ENCODE measurements at places on chromosomes 3 and 15.

DNA sequence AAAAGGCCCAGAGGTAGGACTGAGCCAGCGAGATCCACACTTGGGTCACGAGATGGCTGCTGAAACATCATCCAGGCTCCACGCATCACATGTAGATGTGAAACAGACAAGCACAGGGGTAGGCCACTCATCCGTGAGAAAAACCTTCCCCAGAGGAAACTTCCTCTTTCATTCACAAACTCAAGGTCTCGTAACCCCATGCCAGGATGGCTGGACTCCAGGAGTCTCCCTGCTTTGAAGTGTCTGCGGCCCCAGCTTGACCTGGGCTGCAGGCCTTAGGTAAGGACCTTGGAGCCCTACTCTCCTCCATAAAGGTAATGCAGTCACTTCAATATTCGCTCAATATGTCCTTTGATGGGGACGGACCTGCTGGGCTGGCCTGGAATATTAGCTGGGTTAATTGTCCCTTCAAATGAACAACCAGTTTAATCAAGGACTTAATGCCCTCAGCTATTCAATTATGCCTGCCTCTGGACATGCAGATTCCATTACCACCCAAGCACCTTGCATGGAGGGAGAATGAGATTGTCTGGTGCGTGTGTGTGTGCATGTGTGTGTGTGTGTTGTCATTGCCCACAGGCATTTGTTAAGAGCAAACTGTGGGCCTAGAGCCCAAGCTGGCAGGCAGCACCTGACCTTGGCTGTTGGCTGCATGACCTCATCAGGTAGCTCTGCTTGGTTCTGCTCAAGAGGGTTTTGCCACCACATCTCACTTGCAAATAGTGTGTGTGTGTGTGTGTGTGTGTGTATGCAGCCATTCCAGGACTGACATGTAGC lies 186.9 kb upstream of the TLE3 start:
- DNase-seq: no peak

GRCh38 chr3:139937674-139938279 lies 2.8 kb downstream of the CLSTN2 start:
- DNase-seq: peak; percentile 22

DNA sequence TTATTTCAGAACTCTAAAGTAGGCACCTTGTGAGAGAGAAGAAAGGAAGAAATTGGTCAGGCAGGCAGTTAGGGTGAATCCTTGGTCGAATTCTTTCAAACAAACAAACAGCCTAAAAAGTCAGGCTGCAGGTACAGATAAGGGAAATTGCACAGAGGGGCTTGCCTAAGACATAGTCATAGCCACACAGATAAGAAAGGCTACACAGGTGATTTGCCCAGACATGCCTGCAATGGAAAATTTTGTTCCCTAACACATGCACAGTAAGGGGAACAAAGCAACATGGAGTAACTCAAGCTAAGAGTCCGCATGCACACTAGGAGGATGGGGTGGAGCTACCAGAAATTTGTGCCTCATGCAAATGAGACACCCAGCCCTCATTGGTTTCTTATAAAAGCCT lies 91.4 kb upstream of the TUSC7 start:
- DNase-seq: no peak

GRCh38 chr15:68730471-68730919 lies 90.2 kb downstream of the ANP32A start:
- peak; percentile 44 for DNase-seq

- DNase-seq: peak; percentile 4
Observed at GRCh38 chr15:99347574-99347973, 96.3 kb downstream of the LRRC28 start.

DNA sequence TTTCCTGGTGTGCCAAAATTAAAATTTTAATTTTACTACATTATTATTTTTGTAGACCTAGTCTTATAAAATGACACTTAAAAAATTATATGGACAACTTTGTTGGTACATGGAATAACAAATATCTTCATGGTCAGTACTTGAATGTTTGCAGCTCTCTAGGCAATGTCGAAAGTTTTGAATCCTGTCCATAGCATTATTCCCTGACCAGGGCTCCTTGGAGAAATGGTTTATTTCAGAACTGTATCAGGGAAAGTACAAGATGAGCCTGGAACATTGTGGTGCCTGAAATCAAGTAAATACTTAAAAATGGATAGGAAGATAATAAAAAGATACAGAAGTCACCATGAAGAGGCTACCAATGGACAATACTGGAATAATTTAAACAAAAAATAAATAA lies 47.6 kb downstream of the ALDH1A2 start:
- DNase-seq: no peak

DNA sequence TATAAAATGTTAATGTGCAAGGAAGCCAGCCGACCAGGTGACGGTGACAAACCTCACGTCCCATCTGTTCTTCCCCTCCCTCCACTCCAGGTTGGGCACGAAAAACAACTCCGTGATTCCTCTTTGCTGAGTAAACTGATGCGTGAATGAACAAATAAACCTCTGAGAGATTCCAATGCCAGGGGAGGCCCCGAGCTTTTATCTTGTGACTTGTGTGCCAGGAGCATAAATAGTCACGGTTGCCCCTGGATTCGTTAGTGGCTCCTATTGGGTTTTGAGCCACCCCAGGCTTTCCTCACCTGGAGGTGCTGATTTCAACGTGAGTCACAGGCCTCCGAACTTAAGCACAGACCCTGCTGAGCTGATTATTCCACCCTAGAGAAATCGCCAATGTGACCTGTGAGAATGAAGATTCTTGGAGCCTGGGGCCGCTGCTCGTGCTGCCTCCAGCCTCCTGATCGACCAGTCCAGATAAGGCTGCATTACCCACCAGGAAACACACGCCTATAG lies 119.2 kb downstream of the SHQ1 start:
- DNase-seq: no peak

DNA sequence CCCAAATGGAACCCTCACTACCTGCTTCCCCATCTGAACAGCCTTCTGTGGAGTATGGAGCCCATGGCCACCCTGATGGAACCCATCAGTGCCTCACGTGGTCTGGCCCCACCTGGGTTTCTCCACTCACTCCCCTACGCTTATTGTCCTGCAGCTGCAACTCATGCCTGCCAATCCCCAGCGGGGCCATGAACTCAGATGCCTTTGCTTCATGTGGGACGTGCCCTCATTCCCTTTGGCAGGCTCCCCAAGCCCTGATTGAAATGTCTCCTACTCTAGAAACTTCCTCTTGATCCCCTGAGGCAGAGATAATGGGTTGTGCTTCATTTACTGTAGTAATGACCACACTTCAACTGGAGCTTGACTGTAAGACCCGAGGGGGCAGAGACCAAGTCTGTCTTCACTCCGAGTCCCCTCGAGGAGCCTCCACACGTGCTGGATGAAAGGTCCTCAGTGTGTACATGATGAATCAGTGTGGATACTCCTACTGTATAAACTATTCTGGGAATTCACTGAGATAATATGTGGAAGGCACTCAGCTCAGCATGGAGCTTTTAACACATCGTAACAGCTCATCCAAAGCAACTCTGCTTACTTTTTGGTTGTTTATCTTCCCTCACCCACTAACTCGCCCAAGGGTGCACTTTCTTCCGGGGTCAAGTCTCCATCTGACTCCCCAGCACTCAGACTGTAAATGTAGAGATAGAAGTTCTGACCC lies 232.8 kb upstream of the BHLHE40 start:
- DNase-seq: peak; percentile 73

Data from EL (cell line).